Tongue (tissue), 3 donors: ENCODE measurements at places on chromosomes 7 and 10.

- DNase-seq: no peak
Observed at GRCh38 chr10:76127984-76128589, 696.7 kb downstream of the LRMDA start.

DNA sequence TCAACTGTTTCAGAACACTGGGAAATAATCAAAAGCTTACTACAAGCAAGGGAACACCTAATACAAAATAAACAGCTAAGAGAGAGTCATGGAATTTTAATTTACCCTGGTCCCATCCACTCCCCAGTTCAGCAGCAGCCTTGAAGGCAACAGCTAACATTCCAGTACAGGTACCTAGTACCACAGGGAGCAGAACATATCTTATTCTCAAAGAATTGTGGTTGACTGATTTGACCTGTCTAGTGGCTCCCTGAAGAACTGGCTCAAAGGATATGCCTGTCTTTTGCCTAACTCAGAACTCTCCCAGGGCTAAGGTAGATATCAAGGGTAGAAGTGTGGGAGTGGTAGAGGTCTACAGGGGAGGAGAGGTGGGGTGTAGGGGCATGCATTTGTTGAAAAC, 32.3 kb downstream of the SMURF1 start:
- DNase-seq: no peak

DNA sequence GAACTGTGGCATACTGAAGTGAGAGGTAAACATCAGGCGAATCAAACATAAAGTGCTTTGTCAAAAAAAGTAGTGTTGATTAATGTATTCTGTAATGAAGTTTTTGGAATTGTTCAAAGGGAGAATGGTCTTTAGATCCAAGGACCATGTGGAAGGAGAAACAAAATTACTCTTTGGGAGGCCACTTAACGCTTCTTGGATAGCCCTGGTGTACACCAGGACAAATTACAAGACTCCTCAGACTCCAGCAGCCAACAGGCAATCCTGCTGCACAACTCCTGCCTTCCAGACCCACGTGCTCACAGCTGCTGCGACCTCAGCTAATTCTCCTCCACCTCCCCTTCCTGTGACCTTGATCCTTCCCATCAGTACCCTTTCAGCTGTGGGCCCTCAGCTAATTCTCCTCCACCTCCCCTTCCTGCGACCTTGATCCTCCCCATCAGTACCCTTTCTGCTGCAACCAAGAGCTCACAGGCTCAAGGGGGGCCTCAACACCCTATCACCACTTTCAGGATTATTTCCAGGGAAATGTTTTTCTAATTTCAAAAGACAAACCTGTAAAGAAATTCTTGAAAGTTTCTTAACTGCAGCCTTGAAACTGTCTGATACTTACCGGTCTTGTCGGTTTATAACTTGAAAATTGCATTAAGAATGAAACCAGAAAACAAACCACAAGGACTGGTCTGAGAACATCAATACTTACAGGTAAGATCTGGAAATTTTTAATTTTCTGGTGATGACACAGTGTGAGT, 29.7 kb upstream of the DDC start:
- no peak for DNase-seq

GRCh38 chr7:69465262-69465661, 133.0 kb upstream of the AUTS2 start:
- peak; percentile 20 for DNase-seq

GRCh38 chr10:132397671-132398565, 918 bp downstream of the PWWP2B start:
- peak; percentile 59 for DNase-seq

DNA sequence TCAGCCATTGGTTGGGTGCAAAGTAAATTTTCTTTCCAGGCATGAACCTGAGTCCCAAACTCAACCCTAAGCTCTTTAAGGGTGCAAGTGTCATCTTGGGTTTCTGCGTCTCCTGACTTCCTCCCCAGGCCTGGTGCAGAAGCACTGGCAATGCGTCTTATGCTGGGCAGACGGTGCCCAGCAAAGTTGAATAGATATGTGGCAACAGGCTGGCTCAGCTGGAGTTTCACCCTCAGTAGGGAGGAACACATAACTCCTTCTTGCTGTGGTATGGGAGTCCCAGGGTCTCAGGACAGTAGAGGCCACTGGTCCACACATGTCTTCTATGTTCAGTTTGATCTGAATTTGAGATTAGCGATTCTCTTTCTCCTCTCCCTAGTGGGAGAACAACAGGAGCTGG, 181.3 kb downstream of the RPS24 start:
- no peak for DNase-seq

DNA sequence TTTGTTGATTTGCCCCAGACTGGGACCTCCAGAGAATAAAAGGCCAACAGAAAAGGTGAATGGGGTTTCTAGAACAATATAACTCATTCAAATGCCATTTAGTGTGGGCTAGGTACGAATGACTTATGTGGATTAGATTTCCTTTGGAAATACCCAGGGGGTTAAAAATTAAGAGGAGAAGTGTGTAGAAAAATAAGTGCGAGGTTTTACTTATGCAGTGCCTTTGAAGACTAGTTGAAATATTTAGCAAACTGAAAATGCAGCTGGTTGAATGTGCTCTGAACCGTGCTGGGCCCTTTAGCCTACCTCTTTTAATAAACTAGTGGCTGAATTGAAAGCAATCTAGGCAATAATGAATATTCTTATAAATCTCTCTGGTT, 180.6 kb downstream of the LRMDA start:
- no peak for DNase-seq

DNA sequence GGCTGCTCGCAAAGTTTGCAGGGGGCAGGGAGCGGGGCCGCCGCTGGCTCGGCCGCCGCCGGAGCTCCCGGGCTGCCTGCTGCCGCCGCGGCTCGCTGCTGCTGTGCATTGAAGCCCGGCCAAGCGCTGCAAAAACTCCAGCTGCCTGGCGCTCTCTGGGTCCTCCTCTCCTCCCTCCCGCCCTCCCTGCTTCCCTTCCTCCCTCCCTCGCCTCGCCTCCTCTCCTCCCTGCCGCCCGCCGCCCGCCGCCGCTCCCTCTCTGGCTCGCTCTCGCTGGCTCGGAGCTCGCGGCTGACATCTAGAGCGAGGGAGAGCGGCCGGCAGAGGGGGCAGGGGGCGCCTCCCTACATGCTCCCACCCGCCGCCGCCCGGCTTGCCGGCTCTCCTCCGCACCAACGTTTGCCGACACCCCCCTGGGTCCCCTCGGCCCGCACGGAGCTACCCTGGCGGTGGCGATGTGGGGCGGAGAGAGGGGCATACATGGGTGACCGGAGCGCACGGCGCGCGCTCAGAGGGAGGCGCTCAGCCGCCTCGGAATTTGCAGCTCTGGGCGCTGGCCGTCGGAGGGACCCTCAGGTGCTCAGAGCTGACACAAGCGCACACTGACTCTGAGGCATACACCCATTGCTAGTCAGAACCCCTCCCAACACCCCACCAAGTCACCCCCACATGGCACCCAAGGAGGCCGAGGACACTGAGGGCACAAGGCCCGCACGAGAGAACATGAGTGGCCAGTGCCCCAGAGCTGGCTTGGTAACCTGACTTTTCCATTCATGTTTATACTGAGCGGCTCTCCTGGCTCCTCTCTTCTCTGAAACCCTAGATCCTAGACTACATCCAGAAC, 1.2 kb upstream of the PLXNA4 start:
- DNase-seq: peak; percentile 93

DNA sequence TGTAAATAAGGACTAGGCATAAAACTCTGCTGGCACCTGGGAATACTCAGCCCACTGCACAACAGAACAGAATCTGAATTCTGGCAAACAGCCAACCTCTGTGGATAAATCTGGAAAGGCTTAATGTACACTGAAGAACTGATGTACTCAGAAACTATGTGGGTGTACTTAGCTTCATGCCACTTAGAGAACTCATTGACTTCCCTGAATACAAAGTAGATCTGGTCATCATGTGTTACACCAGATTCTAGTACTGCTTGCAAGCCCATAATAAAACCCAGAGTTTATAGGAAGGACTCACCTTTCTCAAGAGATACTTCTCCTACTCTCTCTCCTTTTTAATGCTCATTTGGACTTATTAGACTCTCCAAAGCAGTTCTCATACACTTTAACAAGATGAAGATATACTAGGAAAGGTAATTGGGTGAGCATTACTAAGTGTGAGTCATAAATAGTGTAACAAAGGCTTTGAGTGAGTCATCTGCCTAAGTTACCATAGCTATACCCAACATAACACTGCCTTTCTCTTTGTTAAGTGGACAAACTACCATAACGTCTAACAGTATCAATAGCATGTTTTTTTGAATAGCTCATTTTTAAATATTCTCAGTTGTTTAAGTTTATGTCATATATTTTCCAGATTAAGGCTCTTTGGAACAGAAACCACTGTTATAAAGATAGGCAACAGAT, 309.1 kb downstream of the MDFIC start:
- peak; percentile 83 for DNase-seq

DNA sequence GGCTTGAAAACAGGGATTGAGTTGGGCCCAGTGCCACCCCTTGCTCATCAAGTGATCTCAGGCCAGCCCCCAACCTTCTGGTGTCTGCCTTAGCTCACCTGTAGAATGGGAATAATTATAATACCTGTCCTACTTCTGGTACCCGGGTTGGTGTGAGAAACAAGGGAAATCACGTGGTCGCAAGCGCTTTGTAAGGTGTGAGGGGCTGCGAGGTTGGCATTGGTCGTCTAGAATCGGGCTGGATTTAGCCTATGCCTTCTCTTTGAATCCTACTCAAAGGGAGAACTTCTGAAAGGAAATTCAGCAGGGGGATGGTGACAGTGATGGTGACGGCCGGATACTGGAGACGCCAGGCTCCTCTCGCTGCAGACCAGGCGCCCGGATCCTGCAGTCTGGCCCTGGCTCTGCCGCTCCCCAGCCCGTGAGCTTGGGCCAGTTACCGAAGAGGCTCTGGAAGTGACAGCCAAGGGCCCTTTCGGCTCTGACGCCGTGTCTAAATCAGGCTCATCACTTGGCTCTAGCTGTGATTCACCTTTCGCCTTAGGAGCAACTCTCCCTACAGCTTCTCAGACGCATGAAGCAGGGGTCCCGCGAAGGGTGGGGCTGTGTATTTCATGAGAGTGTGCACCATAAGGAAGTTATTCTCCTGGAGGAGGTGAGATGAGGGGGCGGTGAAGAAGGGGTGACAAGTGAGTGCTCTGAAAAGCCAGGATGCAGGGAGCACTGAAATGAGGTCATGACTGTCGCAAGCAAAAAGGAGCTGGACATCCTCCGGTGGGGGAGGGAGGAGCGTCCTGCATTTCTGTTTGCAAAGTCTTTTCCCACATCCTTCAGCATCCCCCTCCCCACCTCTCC, 4.0 kb upstream of the CREB5 start:
- DNase-seq: peak; percentile 34

DNA sequence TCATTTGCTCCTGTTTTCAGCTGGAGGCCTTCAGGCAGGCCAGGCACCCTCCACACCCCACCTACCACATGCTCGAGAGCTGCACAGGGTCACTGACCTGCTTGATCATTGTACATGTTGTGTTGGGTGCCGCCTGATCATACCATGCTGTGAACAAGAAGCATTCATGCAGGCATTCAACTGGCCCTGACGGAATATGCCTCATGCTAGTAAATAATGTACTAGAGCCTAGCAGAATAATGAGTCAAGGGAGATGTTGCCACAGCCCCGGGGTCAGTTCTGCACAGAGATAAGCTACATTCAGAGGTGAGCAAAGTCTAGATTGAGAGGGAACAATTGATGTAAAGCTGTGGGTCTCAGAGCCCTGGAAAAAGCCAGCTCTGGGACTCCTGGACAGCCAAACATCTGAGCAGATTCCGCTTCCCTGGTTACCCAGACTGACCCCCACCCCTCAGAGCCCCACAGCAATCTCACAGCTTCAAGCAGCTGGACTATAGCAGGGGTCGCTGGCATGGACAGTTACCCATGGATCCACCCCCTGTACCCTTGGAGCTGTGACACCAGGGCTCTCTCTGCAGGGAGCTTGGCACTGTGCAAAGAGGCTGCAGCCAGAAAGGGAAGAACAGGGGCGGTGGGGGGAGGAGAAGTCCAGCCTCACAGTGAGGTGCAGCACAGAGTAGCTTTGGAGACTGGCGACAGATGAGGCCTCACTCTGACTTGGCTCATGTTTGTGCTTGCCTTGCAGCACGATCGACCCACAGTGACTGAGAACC, 86.6 kb downstream of the FRMPD2 start:
- DNase-seq: peak; percentile 70

- DNase-seq: no peak
Observed at GRCh38 chr7:30304177-30304884, 19.9 kb downstream of the ZNRF2 start.

GRCh38 chr10:12588091-12588860, 238.9 kb downstream of the CAMK1D start:
- DNase-seq: peak; percentile 43

GRCh38 chr10:98125940-98126631, 8.4 kb upstream of the R3HCC1L start:
- DNase-seq: no peak

DNA sequence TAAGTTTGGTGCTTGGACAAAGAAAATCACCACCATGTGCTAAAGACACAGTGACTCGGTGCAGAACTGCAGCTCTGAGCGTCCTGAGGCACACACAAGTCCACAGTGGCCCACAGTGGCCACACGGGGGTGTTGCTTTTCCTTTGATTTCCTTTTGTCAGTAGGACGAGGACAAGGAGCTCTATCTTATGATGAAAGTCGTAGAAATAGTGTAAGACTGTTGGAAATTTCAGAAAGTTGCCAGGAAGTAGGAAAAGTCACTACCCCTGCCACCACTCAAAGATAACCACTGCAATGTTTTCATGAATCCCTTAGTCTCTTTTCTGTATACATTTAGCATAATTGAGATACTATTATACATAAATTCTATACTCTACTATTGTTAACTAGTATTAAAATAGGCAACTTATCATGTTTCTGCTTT, 146.0 kb downstream of the TNS3 start:
- peak; percentile 78 for DNase-seq

DNA sequence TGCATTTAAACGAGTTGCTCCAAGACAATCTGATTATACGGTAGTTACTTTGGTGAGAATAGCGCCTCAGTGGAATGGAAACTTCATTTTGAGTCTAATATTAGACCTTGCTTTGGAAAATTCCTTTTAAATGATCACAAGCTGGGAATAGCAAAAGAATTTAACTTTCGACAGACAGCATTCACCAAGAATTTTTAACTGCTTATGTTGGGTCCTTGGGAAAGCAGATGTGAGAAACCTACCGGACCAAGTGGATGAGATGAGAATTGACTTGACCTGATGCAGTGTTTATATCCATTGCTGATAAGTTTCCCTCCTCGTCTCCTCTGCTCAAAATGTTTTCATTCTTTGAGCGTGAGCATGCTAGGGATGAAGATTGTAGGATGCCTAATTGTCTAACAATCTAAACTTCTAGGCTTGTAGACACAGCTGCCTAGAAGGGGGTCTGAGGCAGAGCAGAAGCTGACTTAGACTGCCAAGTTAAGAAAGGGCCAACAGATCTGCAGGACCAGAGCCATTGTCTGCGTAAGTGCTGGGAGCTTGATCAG, 126.9 kb downstream of the CNNM2 start:
- peak; percentile 34 for DNase-seq

- no peak for DNase-seq
Observed at GRCh38 chr10:122531939-122532338, 28.6 kb upstream of the DMBT1 start.
